Head of caudate nucleus (tissue), 42 donors: ENCODE measurements at places on chromosomes 16 and 17.

DNA sequence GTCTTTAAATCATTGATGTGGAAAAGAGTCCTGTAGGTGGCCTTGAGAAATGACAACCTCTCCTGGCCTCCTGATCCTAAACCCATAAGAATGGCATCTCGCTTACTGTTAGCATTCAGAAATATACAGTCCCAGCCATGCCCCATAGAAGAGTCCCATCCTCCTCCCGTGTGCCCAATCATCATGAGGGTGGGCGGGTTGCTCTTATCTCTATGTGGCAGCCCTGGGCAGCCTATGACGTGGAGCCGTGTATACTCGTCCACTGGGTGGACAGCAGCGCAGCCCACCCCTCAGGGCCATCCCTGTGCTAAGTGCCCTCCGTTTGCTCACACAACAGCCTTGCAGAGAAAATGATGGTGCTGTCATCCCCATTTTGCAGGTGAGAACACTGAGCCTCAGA lies 105.3 kb downstream of the AMFR start:
- no peak for DNase-seq

- DNase-seq = no peak
These were observed 573 bp downstream of the CTDNEP1 start for GRCh38 chr17:7250695-7251627.

DNA sequence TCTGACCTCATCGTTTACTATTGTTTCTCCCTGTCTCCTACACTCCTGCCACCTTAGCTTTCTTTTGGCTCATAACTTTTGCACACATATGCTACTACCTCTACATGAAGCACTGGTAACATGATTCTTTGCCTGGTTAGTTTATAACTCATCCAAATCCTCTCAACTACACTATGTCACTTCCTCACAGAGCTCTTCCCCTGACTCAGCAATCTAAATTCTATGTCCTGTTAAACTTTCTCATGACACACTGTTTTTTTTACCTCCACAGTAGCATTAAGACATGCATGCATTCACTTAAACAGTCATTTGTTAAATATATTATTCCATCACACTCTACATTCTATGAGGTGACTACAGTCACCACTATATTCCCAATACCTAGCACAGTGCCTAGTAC lies 19.7 kb downstream of the APPBP2 start:
- no peak for DNase-seq

DNA sequence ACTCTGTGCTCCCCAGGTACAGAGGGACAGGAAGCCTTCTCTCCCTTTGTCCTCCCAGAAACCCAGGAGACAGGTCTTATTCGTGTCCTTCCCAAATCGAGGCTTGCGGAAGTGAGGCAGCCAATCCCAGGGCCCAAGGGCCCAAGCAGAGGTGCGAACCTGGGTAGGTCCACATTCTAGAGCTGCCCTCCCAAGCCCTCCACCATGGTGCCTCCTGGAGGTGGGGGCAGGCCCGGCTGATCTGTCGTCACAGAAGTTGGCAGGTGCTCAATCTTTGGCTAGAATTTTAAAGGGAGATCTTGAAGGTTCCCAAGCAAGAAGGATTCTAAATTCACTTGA lies 21.5 kb downstream of the MRC2 start:
- no peak for DNase-seq

- no peak for DNase-seq
These were observed 17.1 kb upstream of the CPSF4L start for GRCh38 chr17:73278465-73279453.

- DNase-seq = peak; percentile 84
These were observed 14.8 kb upstream of the MARVELD3 start for GRCh38 chr16:71610936-71611871.

DNA sequence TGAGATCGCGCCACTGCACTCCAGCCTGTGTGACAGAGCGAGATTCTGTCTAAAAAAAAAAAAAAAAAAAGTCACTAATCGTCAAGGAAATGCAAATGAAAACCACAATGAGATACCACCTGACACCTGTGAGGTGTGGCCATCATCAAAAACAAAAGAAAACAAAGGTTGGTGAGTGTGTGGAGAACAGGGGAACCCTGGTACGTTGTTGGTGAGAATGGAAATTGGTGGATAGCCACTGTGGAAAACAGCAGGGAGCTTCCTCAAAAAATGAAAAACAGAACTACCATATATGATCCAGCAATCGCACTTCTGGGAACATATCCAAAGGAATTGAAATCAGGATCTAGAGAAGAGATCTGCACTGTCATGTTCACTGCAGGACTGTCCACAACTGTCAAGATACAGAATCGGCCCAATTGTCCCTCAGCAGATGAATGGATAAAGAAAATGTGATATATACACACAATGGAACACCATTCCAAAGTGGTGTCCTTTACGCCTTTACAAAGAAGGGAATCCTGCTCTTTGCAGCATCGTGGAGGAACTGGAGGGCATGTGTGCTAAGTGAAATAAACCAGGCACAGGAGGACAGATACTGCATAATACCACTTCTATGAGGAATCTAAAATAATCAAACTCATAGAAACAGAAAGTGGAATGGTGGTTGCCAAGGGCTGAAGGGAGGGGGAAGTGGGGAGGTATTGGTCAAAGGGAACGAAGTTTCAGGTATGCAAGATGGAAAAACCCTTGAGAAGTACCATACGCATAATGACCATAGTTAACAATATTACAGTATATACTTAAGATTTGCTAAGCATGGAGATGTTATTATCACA lies 63.5 kb upstream of the PLCG2 start:
- no peak for DNase-seq

- no peak for DNase-seq
These were observed 85.0 kb upstream of the RPL38 start for GRCh38 chr17:74118504-74118903.

GRCh38 chr17:21166595-21167210 lies 39.9 kb downstream of the DHRS7B start:
- no peak for DNase-seq

GRCh38 chr16:22688463-22688862 lies 125.5 kb upstream of the HS3ST2 start:
- no peak for DNase-seq

GRCh38 chr17:28712032-28712704 lies 480 bp upstream of the PROCA1 start:
- DNase-seq = no peak

- DNase-seq = peak; percentile 94
These were observed at the start of the genes CHTF8 and UTP4 for GRCh38 chr16:69132424-69133252. Gene CHTF8 (minus strand): TSS chr16:69132588. CDS start chr16:69121458, 11,130 bp downstream. Gene UTP4 (plus strand): TSS chr16:69132649. CDS start chr16:69133460, 811 bp downstream.

GRCh38 chr17:36686123-36686669 lies 84.8 kb downstream of the MRM1 start:
- DNase-seq = no peak

DNA sequence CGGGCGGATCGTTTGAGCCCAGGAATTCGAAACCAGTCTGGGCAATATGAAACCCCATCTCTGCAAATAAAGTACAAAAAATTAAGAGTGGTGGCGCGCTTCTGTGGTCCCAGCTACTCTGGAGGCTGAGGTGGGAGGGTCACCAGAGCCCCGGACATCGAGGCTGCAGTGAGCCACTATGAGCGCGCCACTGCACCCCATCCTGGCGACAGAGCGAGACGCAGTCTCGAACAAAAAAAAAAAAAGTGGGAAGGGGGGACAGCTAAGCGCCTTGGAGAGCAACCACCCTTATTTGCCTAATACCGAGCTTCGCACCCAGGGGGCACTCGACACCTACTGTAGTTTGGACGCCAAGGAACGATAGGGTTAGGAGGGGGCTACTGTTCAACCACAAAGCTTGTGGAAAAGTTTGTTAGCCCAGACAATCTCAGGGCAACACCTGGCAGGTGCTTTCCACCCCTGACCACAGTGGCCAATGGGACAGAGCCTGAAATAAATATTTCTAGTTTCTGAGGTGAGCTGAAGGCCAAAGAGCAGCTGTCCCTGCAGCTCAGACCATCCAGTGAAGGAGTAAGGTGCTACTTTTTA lies 847 bp upstream of the PSMC3IP start:
- peak; percentile 81 for DNase-seq

DNA sequence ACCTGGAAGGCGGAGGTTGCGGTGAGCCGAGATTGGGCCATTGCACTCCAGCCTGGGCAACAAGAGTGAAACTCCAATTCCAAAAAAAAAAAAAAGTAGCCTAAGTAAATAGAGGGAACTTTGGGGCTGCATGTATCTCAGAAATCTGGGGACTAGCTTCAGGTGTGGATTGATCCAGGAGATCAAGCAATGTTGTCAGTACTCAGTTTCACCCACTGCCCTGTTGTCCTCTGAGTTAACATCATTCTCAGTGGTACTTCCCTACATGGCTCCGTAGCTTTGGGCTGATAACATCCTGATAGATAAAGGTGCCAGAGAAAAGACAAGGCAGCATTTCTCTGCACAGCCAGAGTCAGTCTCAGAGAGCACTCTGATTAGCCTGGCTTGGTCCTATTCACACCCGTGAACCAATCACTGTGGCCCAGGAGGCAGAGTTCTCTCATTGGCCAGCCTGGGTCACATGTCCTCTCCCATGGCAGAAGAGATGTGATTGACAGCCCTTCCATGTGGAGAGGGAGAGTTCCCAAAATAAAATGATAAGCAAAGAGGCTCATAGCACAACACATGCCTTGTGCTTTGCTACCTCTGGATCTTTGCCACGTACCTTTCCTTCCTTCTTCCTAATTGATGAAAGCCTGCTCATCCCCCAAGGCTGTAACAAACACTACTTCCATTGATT lies 99.6 kb downstream of the ABCC1 start:
- no peak for DNase-seq

- no peak for DNase-seq
These were observed 101.8 kb downstream of the FTO start for GRCh38 chr16:53805752-53806151.
